NCI-H2107 (cell line): ENCODE measurements at places on chromosomes 7 and 10.

DNA sequence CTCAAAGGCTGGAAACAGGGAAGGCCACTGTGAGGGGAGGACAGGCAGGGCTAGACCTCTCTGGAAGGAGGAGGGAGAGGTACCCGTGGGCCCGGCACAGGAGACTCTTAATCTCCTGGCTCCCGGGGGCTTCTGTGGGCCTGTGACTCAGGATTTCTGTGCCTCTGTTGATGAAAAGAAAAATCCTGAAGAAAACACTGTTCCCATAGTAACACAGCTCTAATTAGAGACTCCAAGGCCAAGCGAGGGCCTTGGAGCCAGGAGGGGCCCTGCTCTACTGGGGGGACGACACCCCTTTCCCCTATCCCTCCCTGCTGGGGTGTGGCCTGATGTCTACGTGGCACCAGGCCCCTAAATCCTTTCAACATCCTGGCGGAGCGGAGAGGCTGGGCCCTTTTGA, 174.1 kb upstream of the TNRC18 start:
- no peak for DNase-seq

GRCh38 chr10:59980356-59980755, 74.0 kb upstream of the CCDC6 start:
- no peak for DNase-seq

DNA sequence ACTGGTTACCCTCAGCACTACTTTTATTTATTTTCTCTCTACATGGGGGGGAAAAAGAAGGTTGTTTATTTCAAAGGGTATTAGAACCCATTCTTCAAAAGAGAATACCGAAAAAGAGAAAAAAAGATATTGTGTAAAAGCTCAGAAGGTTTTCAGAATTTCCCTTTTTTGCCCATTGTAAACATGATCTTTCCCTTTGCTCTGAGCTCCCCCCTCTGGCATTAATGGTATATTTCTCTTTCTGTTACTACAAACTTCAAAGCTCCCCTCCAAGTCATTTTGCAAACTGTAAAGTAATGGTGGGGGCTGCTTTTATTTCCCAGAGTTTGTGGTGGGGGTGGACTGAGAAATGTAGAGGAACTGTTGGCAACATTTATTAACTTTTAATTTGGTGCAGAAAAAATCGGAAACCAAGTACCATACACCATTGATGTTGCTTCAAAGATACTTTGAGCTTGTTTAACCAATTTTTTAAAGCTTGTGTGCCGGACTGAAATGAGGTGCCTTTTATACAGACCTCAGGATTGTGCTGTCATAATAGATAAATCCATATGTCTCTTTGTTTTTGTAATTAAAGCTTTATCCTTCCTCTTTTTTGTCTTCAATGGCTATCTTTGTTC, 181.5 kb downstream of the EXOC4 start:
- no peak for DNase-seq

GRCh38 chr10:118511711-118512110, 83.7 kb downstream of the PRLHR start:
- DNase-seq, result no peak

GRCh38 chr7:158824028-158824427, 5.3 kb downstream of the ESYT2 start:
- no peak for DNase-seq

GRCh38 chr7:46572691-46573090, 651.6 kb upstream of the IGFBP3 start:
- DNase-seq, result no peak

GRCh38 chr10:88881922-88882645, 2.0 kb downstream of the STAMBPL1 start:
- no peak for DNase-seq

DNA sequence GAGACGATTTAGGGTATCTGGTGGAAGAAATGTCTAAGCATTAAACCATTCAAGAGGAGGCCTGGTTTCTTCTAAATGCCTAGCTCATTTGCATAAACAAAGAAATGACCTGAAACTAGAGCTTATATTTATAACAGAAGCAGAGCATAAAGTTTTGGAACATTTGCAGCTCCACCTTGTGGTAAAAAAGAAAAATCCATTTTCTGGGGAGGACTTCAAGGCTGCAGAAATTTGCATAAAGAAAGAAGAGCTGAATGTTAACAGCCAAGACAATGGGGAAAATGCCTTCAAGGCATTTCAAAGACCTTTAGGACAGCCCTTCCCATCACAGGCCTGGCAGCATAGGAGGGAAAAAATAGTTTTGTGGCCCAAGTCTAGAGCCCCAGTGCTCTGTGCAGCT, 362.0 kb downstream of the ZNF248 start:
- DNase-seq, result no peak

GRCh38 chr10:78223088-78223487, 189.4 kb downstream of the RPS24 start:
- DNase-seq, result no peak

DNA sequence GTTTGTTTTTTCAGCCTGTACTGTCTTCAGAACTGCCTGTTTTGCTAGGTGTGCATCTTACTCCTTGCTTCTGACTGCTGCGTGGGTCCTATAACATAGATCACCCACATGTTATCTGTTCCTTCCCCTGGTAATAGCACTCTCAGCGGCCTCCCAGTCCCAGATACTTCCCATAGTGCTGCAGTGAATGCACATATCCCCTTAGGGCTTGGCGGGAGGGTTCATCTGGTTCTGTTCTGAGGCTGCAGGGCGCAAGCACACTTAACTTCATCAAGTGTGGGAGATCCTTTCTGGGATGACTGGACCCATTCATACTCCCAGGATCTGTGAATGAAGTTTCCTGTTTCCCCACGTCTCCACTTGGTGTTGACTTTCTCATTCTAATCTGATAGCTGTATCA, 90.7 kb downstream of the CELF2 start:
- DNase-seq, result no peak

DNA sequence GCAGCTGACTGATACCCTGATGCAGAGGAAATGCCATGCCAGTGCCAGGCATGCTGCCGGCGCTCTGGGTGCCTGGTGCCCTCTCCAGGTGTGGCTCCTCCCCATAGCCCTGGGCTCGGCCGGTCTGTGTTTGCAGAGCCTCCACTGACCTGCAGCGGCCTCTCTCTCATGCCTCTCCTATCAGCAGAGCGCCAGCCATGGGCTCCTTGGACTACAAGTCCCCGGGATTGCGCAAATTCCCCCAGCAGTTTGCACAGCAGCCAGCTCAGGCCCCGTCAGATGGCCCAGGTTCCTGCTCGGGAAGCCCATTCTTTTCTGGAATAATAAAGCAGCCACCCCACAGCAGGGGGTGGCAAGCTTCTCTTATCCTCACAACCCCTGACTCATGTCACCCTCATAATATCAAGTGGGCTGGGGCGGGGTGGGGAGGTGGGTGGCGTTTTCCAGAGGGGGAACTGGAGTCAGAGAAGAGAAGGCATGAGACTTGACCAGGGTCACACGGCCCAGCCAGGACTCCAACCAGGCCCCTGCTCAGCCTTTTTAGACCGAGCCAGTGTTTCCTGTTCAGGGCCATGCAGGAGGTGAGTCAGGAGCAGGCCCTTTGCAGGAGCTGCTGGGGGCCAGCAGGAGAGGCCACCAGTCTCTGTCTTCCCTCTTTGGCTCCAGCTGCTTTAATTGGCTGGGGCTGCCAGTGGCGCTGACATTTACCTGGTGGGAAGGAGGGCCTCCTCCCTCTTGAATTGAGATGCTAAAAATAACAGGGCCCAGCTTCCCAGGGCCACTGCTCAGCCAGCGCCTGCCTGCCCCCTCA, 58.6 kb downstream of the ZMIZ1 start:
- no peak for DNase-seq
